ENCODE measurements at places on chromosomes 5 and 9.

- no peak for DNase-seq
Observed at GRCh38 chr9:74784506-74784905, 103.2 kb downstream of the TRPM6 start.

DNA sequence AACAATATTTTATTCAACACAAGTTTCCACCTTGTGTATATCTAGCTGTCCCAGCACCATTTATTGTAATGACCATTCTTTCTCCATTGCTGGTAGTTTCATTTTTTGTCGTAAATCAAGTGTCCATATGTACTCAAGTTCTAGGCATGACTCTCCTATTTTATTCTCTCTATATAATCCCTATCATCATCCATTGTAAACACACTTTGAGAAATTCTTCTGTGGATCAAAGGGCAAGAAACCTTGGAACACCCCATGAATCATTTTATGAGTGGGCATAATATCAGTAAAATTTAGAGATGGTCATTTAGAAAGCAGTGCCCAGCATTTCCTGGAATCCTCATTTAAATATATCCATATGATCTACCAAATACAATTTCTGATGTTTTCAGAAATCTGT lies 35.8 kb upstream of the SPATA31D4 start:
- DNase-seq, result no peak

DNA sequence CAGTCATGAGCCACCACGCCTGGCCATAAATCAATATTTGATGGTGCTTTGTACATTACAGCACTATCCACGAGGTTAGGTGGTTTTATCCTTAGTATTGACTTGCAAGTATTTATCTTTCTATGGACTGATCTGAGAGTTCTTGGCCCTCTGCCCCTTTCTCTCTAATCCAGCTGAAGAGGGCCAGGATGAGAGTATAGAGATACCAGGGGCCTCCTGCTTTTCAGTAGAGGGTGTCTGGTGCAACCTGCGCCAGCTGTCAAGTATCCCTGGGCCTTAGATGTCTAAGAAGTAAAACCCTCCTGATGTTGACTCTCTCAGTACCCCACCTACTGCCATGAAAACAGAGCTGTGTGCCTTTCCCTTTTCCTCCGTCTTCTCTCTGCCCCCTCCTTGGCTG lies 153.4 kb downstream of the SLIT3 start:
- DNase-seq, result no peak

DNA sequence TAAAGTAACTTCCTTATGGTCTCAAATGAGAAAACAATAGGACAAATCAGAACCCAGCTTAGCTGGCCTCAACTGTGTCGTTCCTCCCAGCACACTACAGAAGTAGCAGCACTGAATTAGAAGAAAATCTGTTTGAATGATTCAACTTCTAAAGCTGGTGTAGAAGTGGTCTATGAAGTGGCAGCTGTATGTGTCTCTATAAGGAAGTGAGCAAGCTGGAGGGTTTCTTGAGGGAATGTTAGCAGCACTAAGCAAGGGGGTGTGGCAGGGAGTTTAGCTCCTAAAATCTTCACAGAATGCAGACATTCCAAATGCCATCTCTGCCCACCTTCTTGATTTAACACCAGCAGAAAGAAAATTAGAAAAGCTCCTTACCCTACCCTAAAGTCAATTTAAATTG lies 4.1 kb downstream of the KLF9 start:
- no peak for DNase-seq

DNA sequence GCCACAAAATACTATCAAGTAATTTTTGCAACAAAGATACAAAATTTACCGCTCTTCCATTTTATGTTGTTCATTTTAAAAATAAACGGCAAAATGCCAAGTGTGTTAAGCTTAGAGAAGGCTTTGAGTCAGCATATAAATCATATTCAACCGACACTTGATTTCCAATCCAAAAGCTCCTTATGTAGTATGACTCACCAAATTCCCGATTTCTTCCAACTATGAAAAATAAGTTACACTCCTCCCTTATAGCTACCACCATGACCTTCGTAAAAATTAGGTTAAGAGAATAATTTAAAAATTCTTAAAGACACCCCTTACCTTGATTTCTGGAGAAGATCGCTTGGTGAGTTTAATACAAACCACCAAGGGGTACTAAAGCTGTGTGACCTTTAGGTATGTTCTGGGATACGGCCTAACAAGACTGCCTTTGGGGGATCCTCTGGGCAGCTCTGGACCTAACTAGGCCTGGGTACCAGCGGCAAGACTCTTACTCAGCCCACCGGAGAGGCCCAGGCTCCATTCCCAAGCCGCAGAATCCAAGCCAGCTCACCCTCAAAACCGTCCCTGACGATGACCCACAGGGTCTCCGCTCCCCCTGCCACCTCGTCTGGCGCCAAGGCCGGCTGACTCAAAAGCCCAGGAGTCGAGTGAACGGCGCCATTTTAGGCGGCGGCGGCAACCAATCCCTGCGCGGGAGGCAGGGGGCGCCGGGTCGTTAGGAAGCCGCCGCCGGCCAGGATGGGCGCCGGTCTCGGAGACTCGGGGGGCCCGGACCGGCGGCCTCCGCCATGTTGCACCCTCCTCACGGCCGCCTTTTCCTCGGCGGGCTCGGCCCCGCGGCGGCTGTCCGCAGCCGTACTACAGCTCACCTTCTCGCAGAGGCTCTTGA lies 739 bp downstream of the PPP2CA start:
- peak; percentile 15 for DNase-seq

GRCh38 chr5:59040024-59040803 lies 457.3 kb downstream of the RAB3C start:
- no peak for DNase-seq

GRCh38 chr5:313265-313664 lies 8.2 kb upstream of the AHRR start:
- no peak for DNase-seq

DNA sequence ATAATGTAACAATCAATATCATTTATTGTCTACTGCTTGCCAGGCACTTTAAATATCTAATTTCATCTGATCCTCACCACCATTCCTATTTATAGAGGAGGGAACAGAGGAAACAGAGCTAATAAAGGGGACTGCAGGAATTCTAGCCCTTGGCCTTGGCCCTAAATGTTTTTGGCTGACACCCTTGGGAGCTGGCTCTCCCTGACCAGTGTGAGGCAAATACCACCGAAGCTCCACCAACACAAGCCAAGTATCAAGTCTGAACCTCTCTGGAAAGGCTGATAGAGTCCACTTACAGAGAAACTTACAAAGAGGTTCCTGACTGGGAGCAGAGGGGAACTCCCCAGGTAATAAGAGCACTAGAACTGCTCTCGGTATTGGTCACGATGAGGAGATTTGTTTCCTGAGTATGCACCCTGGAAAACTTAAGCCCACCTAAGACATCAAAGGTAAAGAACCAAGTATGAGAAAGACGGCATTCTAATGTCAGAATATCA lies 243.1 kb upstream of the PANK3 start:
- DNase-seq, result no peak

GRCh38 chr5:181205761-181206649 lies 1.0 kb upstream of the TRIM7 start:
- no peak for DNase-seq

- no peak for DNase-seq
Observed at GRCh38 chr5:66041627-66042026, 102.5 kb upstream of the SREK1 start.

GRCh38 chr9:70746760-70747159 lies 332.3 kb upstream of the KLF9 start:
- DNase-seq, result no peak

GRCh38 chr5:13673511-13673910 lies 271.0 kb downstream of the DNAH5 start:
- no peak for DNase-seq

DNA sequence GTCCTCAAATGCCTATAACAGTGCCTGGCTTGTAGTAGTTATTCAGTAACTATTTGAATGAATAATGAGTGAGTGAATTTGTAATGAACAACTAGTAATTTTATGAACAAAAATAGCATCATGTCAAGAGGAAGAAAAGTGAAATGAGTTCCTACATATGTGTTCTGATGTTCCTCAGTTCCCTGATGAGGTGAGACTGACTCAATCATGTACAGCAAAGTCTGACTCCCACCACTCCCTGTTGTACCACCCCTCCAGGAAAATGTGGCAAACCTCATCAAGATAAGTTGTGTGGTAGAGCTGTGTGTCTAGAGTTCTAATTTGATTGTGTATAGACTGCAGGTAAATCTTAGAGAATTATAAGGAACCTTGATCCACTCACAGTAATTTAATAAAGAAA lies 201.6 kb downstream of the GOLPH3 start:
- DNase-seq, result no peak

Data from activated T-helper 1 cell treated with anti-CD3 and anti-CD28 coated beads, Interleukin-2, amount 50 U/mL, for 16 hours (primary cell).